Kidney (tissue), 22 donors: ENCODE measurements at places on chromosomes 6 and 20. TPM values are rescaled to one million over a fixed set of nuclear protein-coding genes. Genes with fewer than 3 reads are reported as not detected.

Gene DYNLT2
- total RNA-seq: 1.9 TPM

Gene SNHG17
- total RNA-seq: 33.2 TPM

DNA sequence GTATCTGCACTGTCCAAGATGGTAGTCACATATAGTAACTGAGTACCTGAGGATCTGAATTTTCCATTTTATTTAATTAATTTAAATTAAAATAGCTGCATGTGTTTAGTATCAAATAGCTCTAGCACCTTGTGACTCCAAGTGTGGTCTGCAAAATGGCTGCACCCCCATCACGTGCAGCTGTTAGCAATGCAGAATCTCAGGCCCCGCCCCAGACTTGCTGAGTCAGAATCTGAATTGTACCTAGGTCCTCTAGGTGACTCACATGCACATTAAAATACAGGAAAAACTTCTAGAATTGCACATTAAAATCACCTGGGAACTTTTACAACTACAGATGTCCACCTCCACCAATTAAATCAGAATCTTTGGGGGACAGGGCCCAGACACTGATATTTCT lies 19.2 kb upstream of the FAM83C start:
- no peak for DNase-seq

Gene OOEP
- 0.35 TPM for total RNA-seq

Gene RNF182
- 3.9 TPM for total RNA-seq
